ENCODE measurements at places on chromosomes 5 and 9.
A peak's percentile ranks its signal among the peaks of the same experiment; 100 is the strongest.

GRCh38 chr5:77936365-77936693 lies 160.2 kb upstream of the TBCA start:
- no peak for DNase-seq

DNA sequence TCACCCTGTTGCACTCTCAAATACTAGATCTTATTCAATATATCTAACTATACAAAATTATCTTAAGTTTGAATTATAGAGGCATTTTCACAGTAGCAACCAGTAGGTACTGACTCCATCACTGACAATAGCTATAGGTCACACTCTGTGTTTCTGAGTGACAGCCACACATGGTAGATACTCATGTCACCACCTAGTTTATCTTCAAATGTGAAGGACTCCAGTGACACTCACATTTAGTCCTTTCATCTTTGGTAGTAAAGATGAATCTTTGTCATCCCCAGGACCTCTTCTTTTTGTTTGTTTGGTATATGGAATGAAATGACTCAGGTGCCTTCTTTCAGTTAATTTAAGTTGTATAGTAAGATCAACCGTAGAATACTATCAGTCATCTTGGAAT lies 102.5 kb upstream of the DHFR start:
- no peak for DNase-seq

- DNase-seq = no peak
Measured at GRCh38 chr9:76680716-76681425, 83.4 kb upstream of the PCA3 start.

DNA sequence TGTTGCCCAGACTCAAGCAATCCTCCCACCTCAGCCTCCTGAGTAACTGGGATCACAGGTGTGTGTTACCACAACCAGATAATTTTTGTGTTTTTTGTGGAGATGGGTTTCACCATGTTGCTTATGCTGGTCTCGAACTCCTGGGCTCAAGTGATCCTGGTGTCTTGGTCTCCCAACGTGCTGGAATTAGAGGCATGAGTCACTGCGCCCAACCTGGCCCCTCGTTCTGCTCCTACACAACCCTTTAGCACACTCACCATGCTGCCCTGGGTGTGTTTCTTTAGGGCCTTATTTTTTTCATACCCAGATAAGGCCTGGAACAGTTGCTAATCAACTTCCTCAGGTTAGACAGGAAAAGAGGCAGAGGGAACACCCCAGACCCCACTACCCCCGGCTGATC lies 2.6 kb downstream of the PDZD2 start:
- DNase-seq = no peak

DNA sequence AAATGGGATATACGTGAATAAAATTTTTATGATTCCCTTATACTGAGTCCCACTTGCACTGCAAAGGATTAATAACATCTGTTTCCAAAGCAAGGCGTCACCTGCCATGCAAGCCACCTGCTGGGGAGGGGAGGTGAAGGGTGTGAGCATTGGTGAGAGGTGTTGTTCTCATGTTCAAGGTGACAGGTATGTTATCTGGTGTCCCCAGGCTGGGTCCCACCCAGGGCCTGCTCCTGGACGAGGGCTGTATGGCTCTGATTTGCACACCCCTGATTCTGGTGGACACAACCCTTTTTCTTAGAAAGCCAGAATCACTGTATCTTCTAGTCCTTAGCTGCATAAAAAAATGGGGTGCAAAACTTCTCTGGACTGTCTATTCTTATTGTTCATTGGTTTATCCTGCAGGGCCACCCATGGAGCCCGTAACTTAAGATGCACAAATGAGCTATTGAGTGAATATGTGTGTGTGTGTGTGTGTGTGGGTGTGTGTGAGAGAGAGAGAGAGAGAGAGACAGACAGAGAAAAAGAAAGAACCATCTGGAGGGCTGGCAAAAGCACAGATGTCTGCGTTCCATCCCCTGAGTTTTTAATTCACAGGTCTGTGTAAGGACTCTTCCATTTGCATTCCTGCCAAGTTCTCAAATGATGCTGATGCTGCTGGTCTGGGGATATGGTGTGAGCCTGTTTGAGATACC lies 53.7 kb downstream of the SYK start:
- DNase-seq = peak; percentile 13

GRCh38 chr5:141597814-141598213 lies 21.0 kb downstream of the DIAPH1 start:
- DNase-seq = no peak

DNA sequence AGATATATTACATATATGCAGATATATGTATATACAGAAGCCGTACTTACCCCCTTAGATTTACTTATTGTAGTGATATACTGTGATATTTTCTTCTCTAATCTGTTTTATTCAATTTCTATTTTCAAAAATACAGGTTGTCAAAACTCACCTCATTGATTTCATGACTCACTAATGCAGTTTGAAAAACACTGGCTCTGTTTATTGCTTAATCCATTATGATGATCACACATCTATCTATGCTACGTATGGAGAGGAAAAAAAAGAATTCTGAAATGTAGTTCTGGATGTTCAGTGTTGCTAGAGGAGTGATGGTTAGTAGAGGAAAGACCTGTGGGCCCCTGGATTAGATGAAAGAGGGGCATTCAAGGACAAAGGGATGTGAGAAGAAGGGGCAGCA lies 121.0 kb upstream of the RPS23 start:
- no peak for DNase-seq

DNA sequence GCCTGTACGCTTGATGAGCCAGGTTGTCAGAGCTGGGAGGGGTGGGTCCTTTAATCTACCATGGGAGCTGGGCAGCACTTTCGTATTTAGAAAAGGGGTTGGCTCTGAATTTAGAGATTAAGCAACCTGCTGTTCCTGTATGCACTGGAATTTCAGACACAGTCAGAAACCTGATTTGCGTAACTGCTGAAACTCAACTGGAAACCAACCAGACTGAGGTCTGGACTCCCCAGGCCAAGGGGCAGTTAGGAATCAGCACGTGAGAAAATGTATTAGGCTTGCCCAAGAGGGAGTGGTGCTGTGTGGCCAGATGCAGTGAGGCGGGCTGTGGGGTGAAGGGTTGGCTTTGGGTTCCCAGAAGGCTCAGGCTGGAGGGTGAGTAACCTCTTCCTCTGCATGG lies 235.0 kb downstream of the GOLPH3 start:
- no peak for DNase-seq

DNA sequence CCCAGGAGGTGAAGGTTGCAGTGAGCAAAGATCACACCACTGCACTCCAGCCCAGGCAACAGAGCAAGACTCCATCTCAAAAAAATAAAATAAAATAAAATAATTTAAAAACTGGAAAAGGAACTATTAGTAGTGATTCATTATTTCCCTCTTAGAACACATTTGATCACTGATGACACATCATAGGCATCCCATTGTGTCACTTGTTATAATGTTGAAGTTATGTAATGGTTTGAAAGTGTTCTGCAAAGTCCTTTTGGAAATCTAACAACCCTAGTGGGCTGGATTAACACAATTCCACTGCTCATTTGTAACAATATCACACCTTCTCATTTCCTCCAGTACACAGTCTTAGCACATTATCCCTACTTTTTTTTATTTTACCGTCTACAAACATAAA lies 81.8 kb upstream of the LMNB1 start:
- DNase-seq = no peak
